ENCODE measurements at places on chromosomes 2 and 18. TPM values are rescaled to one million over a fixed set of nuclear protein-coding genes. Genes with fewer than 3 reads are reported as not detected.

Gene RAB6C
- total RNA-seq, result not detected

DNA sequence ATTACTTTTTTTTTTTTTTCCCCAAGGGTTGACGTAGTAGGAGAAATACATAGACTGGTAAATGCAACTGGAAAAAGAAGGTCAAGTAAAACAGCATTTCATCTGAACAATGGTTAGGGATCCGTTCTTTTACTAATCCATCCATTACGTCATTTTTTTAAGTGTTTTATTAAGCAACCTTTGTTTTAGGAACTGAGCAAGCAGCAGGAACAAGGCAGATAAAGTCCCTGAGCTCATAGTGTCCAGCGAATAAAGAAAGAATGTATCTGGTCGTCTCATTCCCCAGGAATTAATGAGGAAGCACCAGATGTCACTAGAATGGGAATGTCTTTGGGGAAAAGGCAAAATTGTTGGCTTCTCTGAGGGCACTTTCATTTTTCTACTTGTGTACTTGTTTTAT is 842.4 kb downstream of the TDRD15 start:
- DNase-seq, result no peak

Gene MC5R
- total RNA-seq, result 0.12 TPM

DNA sequence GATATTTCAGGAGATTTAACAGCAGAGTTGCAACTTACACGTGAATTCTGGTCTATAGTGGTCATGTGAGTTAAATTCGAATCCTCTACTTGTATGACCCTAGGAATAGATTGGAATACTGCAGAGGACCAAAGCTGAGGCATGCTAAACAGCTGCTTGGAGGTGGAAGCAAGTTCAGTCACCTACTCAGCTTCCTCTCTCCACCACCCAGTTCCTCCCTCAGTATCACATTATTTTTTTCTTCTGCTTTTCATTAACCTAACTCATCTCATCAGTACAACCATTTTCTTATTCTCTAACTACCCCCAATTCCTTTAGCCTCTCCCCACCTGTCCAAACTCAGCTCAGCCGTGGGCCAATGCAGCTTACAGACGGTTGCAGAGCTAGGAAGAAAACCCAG is 385.5 kb downstream of the SETBP1 start:
- no peak for DNase-seq

Gene ASIC4
- 0.09 TPM for total RNA-seq

DNA sequence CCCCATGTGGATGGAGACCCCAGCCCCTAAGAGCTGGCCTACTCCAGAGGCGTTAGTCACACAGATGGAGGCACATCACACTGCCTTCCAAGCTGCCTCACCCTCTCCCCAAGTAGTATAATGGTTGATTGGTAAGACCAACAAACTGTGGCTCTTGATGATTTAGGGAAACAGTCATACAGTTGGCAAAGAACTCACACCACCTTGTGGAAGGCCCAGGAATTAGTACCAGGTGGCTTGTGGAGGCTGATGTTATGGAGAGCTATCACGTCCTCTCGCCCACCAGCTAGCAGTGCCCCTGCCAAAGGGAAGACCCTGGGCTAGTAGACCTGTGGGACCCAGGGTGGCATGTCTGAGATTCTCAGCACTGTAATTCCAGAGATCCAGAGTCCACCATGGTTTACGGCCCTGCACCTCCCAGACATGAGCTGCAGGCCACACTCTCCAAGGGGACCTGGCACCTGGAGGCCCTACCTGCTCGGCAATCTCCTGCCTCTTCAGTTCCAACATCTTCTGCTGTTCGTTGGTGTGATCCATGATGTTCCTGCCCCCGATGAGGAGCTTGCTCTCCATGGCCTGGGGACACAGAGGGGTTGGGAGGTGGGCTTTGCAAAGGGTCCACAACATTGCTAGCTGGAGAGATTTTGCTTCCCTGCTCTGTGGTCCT is 26.3 kb downstream of the KIF3C start:
- no peak for DNase-seq

- DNase-seq, result no peak
These were observed 233.7 kb upstream of the CXCR4 start for GRCh38 chr2:136351684-136352083.

DNA sequence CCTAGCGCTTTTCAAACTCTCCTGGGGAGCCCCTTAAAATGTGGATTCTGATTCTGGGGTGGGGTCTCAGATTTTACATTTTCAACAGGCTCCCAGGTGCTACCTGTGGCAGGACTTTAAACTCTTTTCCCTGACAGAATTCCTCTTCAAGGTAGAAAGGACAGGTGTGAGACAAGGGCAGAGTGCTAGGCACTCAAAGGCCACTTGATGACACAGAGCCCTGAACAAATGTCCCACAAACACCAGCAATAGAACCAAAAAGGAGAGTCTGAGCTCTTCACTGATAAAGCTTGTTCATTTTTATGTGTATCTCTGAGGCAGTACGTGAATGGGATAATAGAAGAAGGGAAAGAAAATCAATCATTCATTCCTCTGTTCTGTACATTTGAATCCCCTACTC is 77.7 kb upstream of the PELI1 start:
- DNase-seq, result no peak

DNA sequence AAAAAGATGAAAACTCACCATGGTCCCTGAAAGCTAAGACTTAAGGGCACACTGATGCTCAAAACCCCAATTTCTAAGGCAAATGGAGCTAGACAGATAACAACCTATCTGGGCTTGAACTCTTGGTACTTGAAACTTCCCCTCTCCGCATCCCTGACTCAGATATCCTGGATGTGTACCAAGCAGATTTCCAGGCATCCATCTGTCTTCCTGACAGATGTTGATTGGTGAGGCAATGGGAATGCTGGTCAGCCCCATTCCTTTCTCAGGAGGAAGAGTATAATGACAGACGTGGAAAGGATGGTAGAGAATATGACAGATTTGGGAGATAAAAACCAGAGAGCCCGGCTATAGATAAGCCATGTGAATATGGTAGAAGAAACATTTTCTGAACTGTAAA is 69.2 kb downstream of the ADD2 start:
- peak; percentile 7 for DNase-seq

Gene RBMS1
- total RNA-seq, result 41.8 TPM

DNA sequence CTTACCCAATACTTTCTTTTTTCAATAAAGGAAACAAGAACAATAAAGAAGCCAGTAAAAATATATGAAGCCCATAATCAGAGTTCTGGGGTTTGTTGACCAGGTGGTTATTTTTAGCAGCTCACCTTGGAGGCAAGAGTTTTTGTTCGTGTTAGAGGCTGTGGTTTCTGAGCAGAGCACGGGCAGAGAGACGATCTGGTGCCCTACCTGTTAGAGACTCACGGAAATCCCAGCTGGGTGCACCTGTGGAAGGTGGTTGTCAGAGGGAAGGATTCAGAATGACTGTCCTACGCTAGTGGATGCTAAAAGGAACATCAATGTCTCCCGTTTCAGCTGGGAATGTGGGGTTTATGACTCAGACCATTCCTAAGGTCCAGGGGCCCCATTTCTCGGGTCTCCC is 87.6 kb downstream of the NRP2 start:
- no peak for DNase-seq

GRCh38 chr2:238380785-238381184 is 45.9 kb upstream of the ASB1 start:
- DNase-seq, result no peak

DNA sequence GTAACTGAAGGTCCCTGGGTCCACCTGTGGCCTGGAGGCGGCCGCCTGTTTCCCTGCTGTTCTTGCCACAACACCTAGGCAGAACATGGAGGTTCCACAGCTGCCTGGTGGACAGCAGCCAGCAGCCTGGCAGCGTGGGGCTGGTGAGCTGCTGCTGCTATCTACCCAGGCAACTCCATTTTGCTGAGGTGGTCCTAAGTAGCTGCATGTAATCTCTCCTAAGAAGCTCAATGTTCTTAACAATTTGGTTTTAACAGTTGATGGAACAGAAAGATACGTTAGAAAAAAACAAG is 66.7 kb downstream of the NDUFA10 start:
- DNase-seq, result no peak

GRCh38 chr18:35635170-35635569 is 53.6 kb downstream of the GALNT1 start:
- DNase-seq, result no peak

DNA sequence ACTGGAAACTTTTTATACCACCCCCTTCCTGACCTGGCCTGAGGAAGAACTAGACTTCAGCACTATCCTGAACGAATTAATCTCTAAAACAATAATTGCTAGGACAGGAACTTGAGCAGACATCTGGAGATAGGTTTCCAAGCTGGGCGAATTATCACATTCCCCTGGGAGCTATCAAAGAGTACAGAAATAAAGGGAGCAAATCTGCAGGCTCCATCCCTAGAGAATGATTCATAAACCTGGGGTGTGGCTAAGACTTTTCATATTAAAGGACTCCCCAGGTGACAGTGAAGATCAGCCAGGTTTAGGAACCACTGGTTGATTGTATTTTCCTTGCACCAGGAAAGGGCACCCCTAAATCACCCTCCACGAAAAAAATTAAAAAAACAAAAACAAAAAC is 105.6 kb upstream of the NOL4 start:
- no peak for DNase-seq

GRCh38 chr2:163849756-163850435 is 114.1 kb upstream of the FIGN start:
- DNase-seq, result no peak

DNA sequence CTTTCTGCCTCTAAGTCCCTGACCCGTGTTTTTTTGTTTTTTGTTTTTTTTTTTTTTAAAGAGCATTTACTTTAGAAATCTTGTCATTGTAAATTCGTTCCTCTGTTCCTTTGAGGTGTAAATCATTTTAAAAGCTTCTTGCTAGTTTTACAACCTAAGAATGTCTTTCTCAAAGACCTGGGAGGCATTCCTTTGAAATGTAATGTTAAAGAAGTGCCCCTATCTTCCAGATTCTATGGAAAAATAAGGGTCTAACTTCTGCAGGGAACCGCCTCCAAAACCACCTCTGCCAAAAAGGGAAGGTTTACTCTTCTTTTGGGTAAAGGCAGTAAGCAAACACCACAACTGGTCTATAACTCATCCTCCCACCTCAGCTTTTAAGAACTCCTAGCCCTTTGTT is 259.6 kb upstream of the ZNF804A start:
- no peak for DNase-seq

Gene ANKRD30BL
- total RNA-seq, result not detected

DNA sequence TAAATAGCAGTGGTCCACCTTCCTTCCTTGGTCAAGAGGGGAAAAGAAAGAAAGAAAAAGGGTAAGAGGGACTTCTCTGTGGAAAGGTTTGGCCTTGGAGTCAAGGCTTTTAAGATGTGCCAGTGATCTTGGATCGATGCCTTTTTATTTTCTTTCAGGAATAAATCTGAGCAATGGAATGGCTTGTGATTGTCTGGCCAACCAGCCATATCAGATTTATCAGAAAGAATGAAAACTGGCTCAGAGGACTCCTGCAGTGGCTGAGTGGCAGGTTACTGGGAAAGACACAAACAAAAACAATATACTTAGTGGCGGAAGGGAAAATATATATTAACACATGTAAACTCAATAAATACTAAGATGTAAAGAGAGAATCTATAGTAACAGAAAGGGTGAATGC is 4.3 kb downstream of the ERBB4 start:
- no peak for DNase-seq

DNA sequence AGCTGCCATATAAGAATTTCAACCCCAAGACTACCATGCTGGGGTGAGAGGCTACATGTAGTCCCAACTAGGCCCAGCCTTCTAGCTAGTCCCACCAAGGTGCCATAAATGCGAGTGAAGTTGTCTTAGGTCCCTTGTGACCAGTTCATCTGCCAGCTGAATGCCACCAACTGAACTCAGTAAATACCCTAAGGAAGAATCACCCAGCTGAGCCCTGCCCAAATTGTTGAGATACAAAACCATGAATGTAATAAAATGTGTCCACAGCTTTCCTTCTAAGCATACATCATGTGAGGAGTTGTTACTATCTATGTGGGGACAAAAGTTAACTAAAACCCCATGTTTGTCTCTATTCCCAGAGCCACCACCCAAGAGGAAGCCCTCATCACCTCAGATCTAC is 70.3 kb downstream of the THADA start:
- DNase-seq, result no peak

Gene GRB14
- not detected for total RNA-seq

Gene SCN7A
- not detected for total RNA-seq

- DNase-seq, result no peak
These were observed 356.1 kb upstream of the ZC3H15 start for GRCh38 chr2:186129767-186130581.

- DNase-seq, result no peak
These were observed 16.2 kb downstream of the CCDC88A start for GRCh38 chr2:55403256-55403998.

- no peak for DNase-seq
These were observed 289.6 kb downstream of the CYP26B1 start for GRCh38 chr2:71858071-71858470.

Gene LCT
- total RNA-seq, result 0.56 TPM

- no peak for DNase-seq
These were observed 14.5 kb upstream of the FOSL2 start for GRCh38 chr2:28377984-28378678.

DNA sequence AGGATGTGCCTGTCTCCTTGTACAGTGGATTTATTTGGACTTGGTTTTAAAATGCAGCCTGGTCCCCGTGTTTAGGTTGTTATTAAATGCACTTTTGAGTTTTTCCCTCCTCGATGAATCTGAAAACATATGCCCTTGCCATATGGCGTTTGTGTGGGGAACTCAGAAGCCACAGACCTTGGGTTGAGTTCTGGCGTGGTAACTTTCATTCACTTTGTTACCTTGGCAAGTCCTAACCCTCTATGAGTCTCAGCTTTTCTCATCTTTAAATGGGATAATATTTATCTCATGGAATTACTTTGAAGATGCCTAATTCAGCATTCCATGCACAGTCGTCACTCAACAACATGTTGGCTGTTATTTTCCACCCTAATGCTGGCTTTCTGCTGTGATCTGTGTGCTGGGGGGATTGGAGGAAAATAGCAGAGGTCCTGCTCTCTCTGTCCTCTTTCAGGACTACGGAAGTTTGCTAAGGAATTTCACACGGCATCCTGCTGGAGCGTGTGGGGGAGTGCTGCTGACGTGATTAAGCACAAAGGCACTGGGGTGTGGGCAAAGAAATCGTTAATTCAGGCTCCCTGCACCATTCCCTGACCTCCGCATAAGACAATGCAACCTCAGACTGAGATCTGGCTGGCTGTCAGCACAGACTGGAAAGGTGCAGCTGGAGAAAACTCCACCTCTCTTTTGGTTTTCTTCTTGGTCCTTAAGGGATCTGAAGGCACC is 61.7 kb downstream of the LDLRAD4 start:
- DNase-seq, result no peak

Gene SNORC
- 1.8 TPM for total RNA-seq

Gene CCDC142
- total RNA-seq, result 29.5 TPM

DNA sequence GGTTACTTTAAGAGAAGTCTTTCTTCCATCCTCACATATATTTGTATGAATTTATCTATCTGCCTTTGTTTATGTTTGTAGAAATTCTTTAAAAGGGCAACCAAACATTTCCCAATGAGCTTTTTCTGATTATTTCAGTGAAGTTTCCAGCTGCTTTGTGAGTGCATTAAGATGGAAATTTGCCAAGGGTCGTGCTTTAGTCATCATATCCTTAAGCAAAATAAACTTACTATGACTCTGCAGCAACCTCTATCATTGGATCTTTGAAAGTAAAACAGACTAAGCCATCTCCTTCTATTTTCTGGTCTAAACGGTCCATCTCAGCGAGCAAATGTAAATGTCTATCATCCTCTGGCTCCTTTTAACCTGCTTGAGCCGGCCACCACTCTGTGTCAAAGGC is 489.3 kb downstream of the SOX11 start:
- DNase-seq, result no peak

Gene SNED1
- 3.6 TPM for total RNA-seq

- no peak for DNase-seq
These were observed 136.7 kb downstream of the MEMO1 start for GRCh38 chr2:31874071-31874470.

Measured in activated CD8-positive, alpha-beta memory T cell treated with anti-CD3 and anti-CD28 coated beads, Interleukin-2, amount 10 ng/mL, durations not matched to agents 7 days and 5 days (primary cell).